ENCODE measurements at places on chromosomes 4 and X.
A peak's percentile ranks its signal among the peaks of the same experiment; 100 is the strongest.

GRCh38 chr4:108991551-108992328 is 228.9 kb upstream of the ETNPPL start:
- no peaks in the 10 kb centered on the region for H3K4me1 ChIP-seq
- no peaks in the 10 kb centered on the region for H3K27me3 ChIP-seq
- DNase-seq: no peak
- H3K27ac ChIP-seq: no peak overlapping the region
- no peak overlapping the region for H3K4me3 ChIP-seq

- H3K27me3 ChIP-seq: no peaks in the 10 kb centered on the region
- no peaks in the 10 kb centered on the region for H3K36me3 ChIP-seq
- peak overlapping the region; percentile 48 for H3K27ac ChIP-seq
- no peaks in the 10 kb centered on the region for H3K4me1 ChIP-seq
These were observed 131.6 kb upstream of the EMCN start for GRCh38 chr4:100649417-100649816.

DNA sequence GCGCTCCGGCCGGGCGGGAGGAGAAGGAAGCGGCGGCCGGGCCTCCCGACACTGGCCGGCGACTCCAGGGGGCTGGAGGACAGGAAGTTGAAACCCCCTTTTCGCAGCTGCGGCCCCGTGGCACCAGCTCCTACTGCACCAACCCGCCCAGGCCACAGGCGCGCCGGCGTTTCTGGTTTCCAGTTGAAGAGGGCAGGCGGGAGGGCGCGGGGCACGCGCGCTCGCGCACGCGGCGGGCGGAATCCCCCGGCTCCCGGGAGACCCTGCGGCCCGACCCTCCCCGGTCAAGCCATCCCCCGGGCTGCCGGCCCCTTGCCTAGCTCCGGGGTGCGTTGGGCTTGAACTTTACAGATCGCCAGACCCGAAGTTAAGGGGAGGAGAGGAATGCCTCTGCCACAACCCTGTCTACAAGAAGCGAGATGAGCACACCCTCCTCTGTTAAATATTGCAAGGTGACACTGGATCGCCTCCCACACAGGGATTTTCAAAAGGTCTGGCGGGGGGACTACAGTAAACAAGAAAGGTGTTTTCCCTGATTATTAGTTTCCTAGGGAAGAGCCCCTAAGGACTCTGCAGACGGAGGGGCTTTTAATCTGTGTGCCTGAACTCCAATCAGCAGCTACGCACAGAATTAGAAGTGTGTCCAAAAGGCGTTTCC is 1.4 kb downstream of the ELOVL6 start:
- H3K4me1 ChIP-seq: peaks cover 20% of the 10 kb centered on the region
- peak overlapping the region; percentile 92 for H3K27ac ChIP-seq
- H3K4me3 ChIP-seq: peak overlapping the region; percentile 84
- DNase-seq: peak; percentile 44

GRCh38 chr4:100593935-100594334 is 76.1 kb upstream of the EMCN start:
- H3K27ac ChIP-seq: no peak overlapping the region
- no peak overlapping the region for H3K4me3 ChIP-seq
- no peak for DNase-seq
- no peaks in the 10 kb centered on the region for H3K27me3 ChIP-seq
- no peaks in the 10 kb centered on the region for H3K36me3 ChIP-seq

GRCh38 chrX:129777218-129778030 is 2.3 kb upstream of the SASH3 start:
- H3K36me3 ChIP-seq: no peaks in the 10 kb centered on the region
- H3K27ac ChIP-seq: peak overlapping the region; percentile 78
- no peak overlapping the region for H3K4me3 ChIP-seq
- peak; percentile 75 for DNase-seq

DNA sequence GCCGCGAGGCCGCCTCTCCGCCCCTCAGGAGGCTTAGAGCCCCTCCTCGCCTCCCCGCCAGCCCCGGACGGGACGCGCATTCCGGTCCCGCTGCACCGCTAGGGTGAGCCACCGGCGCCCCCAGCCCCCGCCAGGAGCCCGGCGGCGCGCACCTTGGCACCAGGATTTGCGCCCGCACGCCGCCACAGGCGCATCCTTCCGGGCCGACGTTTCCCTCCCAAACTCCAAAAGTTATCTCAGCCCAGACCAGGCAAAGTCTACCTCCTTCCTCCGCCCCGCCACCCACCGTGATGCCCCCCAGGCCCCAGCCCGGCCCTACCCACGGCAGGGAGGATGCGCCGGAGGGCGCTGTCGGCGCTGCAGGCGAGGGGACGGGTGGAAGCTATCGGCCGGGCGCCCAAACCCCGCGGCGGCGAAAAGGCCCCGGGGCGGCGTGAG is 538 bp downstream of the SCML2 start:
- H3K36me3 ChIP-seq: no peaks in the 10 kb centered on the region
- H3K4me1 ChIP-seq: peaks cover 5% of the 10 kb centered on the region
- no peaks in the 10 kb centered on the region for H3K27me3 ChIP-seq
- peak overlapping the region; percentile 58 for H3K4me3 ChIP-seq
- no peak for DNase-seq

GRCh38 chrX:24996096-24996709 is 19.6 kb downstream of the ARX start:
- no peak for DNase-seq
- no peaks in the 10 kb centered on the region for H3K4me1 ChIP-seq
- no peak overlapping the region for H3K27ac ChIP-seq
- H3K4me3 ChIP-seq: no peak overlapping the region

GRCh38 chrX:8879750-8880149 is 78.6 kb upstream of the FAM9A start:
- H3K36me3 ChIP-seq: no peaks in the 10 kb centered on the region
- no peaks in the 10 kb centered on the region for H3K27me3 ChIP-seq
- no peak for DNase-seq
- H3K4me3 ChIP-seq: no peak overlapping the region

- H3K36me3 ChIP-seq: no peaks in the 10 kb centered on the region
- no peak for DNase-seq
- no peak overlapping the region for H3K4me3 ChIP-seq
- no peaks in the 10 kb centered on the region for H3K4me1 ChIP-seq
- no peaks in the 10 kb centered on the region for H3K27me3 ChIP-seq
- H3K27ac ChIP-seq: no peak overlapping the region
These were observed 50.1 kb downstream of the MEPE start for GRCh38 chr4:87882861-87883260.

GRCh38 chrX:99833821-99834220 is 576.3 kb downstream of the PCDH19 start:
- no peak for DNase-seq
- H3K4me1 ChIP-seq: no peaks in the 10 kb centered on the region
- H3K36me3 ChIP-seq: no peaks in the 10 kb centered on the region
- H3K4me3 ChIP-seq: no peak overlapping the region
- H3K27me3 ChIP-seq: no peaks in the 10 kb centered on the region

GRCh38 chrX:124328765-124329164 is 3.7 kb upstream of the TEX13D start:
- DNase-seq: no peak
- no peaks in the 10 kb centered on the region for H3K27me3 ChIP-seq
- H3K36me3 ChIP-seq: no peaks in the 10 kb centered on the region

GRCh38 chrX:19772822-19773628 is 114.4 kb downstream of the SH3KBP1 start:
- no peaks in the 10 kb centered on the region for H3K27me3 ChIP-seq
- H3K4me3 ChIP-seq: no peak overlapping the region
- no peak for DNase-seq

DNA sequence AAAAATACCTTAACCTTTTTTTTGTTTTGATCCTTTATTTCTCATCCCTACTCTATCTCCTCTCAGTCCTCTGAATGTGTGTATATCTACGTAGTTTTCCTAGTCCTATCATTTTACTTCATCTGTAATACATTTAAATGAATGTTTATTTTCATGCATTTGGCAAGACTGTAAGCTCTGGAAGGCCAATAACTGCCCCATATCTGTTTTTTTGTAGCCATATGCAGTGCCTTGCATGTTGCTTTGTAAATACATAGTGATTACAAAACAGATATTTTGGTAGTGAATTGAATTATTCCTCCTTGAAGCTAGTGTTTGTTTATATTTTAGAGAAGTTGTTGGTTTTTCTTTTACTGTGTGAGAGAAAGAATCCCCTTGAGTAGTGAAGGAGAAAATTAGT is 450.2 kb downstream of the PCDH18 start:
- no peaks in the 10 kb centered on the region for H3K36me3 ChIP-seq
- no peaks in the 10 kb centered on the region for H3K27me3 ChIP-seq
- no peak for DNase-seq
- H3K27ac ChIP-seq: no peak overlapping the region
- H3K4me1 ChIP-seq: no peaks in the 10 kb centered on the region
- H3K4me3 ChIP-seq: no peak overlapping the region

GRCh38 chr4:109701566-109702410 is 1.5 kb downstream of the CASP6 start:
- peaks cover 1% of the 10 kb centered on the region for H3K36me3 ChIP-seq
- no peaks in the 10 kb centered on the region for H3K27me3 ChIP-seq
- peak overlapping the region; percentile 85 for H3K4me3 ChIP-seq
- H3K4me1 ChIP-seq: peaks cover 20% of the 10 kb centered on the region
- no peak for DNase-seq

DNA sequence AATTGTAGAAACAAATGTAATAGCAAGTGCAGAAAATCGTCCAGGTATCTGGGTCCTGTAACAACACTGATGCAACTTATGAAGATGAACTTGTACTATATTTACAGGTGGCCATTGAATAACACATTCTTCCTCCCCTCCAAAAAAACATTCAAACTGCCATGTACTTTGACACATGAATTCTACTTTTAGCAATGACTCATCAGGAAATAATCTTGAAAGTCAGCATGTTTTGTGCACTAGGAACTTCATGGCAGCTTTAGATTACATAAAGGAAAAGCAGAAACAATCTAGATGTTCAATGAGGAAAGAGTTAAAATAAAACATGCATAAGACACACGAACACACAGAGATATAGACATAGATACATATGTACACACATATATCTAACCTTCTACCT is 2.5 kb downstream of the PABPC1L2A start:
- no peaks in the 10 kb centered on the region for H3K36me3 ChIP-seq
- no peaks in the 10 kb centered on the region for H3K27me3 ChIP-seq
- no peaks in the 10 kb centered on the region for H3K4me1 ChIP-seq
- no peak for DNase-seq
- H3K27ac ChIP-seq: no peak overlapping the region

DNA sequence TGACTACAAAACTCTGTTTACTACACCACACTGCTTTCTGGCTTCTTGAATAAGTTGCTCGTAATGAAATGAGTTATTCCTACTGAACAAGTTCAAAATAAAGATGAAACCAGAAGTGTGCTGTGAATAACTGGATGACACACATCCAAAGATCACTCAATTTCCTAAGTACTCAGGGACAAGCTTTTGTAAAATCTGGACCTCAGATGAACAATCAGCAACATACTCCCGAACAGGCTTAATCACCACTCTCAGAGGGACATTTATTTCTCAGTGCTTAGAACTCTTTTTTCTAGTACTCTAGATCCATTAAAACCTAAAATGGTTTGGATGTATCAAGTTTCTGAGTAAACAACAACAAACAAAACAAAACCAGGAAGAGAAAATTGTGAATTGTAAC is 61.5 kb upstream of the EXOC1L start:
- no peaks in the 10 kb centered on the region for H3K4me1 ChIP-seq
- H3K27me3 ChIP-seq: no peaks in the 10 kb centered on the region
- no peak for DNase-seq
- no peak overlapping the region for H3K4me3 ChIP-seq
- H3K27ac ChIP-seq: no peak overlapping the region

DNA sequence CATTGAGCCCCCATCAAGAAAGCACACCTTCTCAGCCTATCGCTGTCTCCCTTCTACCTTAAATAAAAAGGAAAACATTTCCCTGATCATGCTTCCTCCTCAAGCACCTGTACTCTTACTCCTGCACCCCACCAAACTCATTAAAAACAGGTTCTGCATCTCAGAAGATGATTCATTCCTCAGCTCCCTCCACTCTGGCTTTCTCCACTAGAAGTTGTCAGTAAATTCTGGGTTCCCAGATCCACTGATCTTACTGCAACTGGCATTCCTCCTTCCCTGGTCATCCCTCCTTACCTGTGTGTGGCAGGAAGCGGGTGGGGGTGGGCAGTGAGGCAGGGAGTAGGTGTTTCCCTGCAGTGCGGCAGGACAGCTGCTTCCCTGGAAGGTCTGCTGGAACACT is 108.8 kb downstream of the GPR143 start:
- no peaks in the 10 kb centered on the region for H3K27me3 ChIP-seq
- H3K27ac ChIP-seq: no peak overlapping the region
- no peaks in the 10 kb centered on the region for H3K36me3 ChIP-seq
- no peak for DNase-seq
- no peaks in the 10 kb centered on the region for H3K4me1 ChIP-seq

GRCh38 chr4:142615324-142615665 is 230.8 kb downstream of the INPP4B start:
- no peak for DNase-seq
- H3K36me3 ChIP-seq: no peaks in the 10 kb centered on the region
- no peaks in the 10 kb centered on the region for H3K4me1 ChIP-seq
- no peaks in the 10 kb centered on the region for H3K27me3 ChIP-seq
- H3K4me3 ChIP-seq: no peak overlapping the region
- H3K27ac ChIP-seq: no peak overlapping the region

- no peaks in the 10 kb centered on the region for H3K27me3 ChIP-seq
- no peak for DNase-seq
- H3K4me1 ChIP-seq: no peaks in the 10 kb centered on the region
- no peak overlapping the region for H3K4me3 ChIP-seq
These were observed 200.7 kb downstream of the SOWAHB start for GRCh38 chr4:76697129-76697803.

DNA sequence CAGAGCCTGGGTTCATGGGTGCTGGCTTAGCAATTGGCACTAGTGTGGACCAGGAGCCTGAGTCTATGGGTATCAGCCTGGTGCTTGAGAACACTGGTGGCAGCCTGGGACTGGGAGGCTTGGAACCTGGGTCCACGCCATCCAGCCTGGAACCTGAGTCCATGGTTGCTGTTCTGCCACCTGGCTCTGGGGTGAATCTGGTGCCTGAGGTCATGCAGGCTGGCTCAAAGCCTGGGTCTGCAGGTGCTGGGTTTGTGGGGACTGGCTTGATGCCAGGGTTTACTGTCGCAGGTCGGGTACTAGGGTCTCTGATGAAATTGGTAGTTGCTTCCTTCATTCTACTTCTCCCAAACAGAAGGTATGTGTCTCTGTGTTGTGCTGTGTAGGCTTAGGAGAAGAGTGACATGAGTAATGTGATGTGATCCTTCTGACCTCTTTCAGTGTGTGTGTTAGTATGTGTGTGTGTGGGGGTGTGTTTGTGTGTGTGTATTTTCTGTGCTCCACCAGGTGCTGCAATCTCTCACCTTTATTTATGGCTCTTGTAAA is 517.0 kb upstream of the EPHA5 start:
- DNase-seq: no peak
- no peak overlapping the region for H3K4me3 ChIP-seq
- no peak overlapping the region for H3K27ac ChIP-seq
- no peaks in the 10 kb centered on the region for H3K36me3 ChIP-seq
- no peaks in the 10 kb centered on the region for H3K27me3 ChIP-seq

- no peaks in the 10 kb centered on the region for H3K4me1 ChIP-seq
- no peak overlapping the region for H3K27ac ChIP-seq
- H3K27me3 ChIP-seq: no peaks in the 10 kb centered on the region
- no peaks in the 10 kb centered on the region for H3K36me3 ChIP-seq
- DNase-seq: no peak
- H3K4me3 ChIP-seq: no peak overlapping the region
These were observed 1119.2 kb upstream of the INTU start for GRCh38 chr4:126513596-126513995.
